ENCODE measurements at places on chromosomes 2 and 18.

GRCh38 chr2:8684878-8685696, 3.2 kb downstream of the ID2 start:
- DNase-seq: peak; percentile 50

DNA sequence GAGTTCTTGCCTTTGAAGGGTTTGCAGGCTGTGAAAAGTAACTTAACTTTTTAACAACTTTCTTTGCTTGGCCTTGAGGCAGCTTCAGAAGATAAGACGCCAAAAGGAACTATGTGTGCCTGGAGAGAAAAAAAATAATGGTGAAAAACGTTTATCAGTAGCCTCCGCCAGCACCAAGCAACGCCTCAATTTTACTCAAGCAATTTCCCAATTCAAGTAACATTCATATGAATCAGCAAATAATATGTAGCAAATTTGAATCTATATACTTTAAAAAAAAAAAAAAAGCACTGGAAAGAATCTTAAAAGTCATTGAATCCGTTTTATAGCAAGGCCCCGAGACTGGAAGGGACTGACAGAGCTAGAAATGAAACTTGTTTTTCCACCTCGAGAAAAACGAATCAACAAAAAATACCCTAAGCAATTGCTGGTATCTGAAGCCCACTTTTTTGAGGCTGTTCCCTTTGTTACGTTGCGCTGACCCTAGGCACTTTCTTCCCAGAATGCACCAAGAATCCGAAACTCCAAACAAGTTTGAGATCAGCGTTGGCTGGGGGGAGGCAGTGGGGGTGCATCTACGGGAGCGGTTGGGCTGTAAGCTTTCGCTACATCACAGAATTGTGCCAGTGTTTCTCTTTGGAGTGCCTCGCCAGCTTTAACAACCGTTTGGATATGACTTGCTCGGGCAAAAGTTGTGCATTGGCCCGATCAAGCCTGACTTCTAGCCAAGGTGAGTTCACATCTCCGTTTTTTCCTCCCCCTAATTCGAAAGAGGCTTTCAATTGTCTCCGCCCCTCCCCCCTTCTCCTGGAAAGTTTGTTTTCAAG, 2.7 kb upstream of the TGIF1 start:
- DNase-seq: no peak

GRCh38 chr2:216925636-216926366, 65.9 kb upstream of the TNP1 start:
- DNase-seq: no peak

DNA sequence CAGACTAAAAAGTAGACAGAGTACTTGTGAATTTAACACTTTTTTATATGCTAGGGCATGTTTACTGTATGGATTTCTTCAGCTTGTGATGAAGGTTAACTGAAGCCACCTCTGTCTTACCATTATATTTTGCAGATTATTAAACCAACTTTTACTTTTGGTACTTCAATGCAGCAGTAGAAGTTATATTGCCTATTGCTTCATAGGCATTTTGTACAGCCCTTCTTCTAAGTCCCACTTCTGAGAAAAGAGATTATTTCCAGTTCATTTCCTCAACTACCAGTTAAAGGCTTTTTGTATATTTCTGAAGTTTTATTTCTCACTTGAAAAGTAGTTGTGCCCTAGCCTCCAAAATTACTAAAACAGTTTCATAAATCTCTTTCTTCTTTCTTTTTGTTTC, 256.4 kb upstream of the FBXO11 start:
- no peak for DNase-seq

DNA sequence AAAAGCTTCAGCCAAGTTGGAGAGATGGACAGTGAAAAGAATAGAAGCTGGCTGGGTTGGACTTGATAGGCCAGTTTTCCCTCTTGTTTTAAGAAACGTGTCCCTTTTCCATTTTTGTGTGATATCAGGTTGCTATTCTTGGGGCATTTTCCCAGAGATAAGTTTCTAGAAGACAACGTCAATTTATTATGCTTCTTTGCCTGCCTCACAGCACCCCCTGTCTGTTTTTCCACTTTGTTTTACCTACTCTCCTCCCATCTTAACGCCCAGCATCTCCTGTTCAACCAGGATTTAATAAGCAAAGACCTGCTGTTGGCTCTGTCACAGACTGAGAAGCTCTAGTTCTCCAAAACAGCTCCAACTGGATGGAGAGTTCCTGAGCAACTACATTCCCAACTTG, 317.8 kb upstream of the ZNF521 start:
- no peak for DNase-seq

DNA sequence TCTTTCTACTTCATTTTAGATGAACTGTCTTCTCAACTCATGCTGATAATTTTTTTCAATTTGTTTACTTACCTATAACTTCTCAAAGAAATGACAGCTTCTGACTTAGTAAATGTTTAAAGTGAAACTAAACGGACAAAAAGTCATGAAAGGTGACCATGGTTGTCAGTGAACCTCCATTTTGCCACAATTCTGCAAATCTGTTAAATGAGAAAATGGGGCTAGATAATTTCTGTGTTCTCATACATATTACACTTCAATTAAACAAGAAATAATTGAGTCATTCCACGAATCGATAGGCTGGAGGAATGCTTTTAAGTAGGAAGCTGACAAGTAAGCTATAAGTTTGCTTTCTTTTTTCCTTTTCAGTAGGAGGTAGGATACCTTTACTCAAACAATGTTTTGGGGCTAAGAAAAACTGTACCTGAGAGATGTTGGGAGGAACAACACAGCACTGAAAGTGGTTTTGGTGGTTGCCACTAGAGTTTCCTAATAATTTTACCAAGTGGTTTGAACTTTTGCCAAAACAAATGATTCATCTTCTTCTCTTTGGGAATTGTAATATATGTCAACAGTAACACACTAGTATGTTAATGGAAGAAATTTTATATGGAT, 17.1 kb downstream of the DYNAP start:
- no peak for DNase-seq

- no peak for DNase-seq
Measured at GRCh38 chr2:45929674-45930395, 278.4 kb downstream of the PRKCE start.

DNA sequence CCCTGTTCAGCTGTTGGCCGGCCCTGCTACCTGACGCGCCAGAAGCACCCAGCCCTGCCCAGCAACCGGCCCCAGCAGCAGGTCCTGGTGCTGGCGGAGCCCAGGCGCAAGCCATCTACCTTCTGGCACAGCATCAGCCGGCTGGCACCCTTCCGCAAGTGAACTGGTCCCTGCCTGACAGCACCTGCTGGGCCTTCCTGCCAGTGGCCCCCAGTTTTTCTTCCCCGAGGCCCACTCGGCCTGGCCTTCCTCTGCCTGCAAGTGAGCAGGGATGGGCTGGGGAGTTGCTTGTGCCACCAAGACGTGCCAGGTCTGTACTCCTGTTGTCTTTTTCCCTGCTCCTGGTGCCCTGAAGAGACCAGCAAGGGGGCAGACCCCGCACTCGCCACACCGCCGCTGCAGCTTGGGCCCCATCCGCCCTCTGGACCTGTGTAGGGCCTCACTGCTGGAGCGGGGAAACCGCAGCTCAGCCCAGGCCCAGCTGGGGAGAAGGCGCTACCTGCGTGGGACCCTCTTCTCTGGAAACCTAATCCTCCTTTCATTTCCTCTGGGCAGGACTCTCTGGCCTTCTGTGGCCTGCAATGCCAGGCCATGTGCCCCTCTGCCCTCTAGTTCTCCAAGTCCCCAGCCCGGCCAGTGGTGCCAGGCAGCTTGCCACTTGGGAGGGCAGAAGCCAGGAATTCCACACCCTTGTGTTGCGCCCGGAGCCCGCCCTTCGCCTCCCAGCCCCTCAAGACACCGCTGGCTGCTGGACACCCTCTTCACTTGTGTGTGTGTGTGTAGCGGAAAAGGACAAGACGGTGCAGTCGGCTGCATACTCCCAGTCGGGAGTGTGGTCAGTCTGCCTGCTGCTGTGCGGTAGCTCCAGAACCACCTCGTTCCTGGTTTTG, 47.0 kb downstream of the FAM168B start:
- DNase-seq: no peak

DNA sequence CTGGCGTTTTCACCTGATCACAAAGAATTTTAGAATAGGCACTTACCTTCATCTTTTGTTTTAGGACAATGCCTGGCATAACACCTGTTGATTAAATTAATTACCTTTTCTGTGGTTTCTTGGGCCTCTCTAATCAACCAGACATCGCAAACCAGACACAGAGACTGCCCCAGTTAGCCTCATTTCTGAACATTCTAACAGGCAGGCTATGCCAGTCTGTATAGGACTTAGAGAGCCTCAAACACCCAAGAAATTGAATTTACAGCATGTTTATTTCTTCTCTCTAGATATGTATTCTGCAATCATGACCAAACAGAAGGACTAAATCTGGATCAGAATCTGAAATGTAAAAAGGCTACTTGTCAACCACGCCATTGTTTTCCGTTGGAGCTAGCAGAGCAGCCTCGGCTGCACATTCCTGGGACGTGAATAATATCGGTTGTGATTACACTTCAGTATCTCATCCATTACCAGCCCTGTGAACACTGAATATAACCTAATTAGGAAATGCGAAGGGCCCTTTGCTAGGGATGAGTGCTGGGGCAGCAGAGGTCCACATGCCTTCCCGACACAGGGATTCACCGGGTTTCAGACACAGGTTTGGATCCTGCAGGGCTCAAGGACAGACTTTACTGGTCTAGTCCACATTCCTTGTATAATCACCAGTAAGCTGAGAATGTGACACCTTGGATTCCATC, 17.5 kb upstream of the CDC42EP3 start:
- DNase-seq: peak; percentile 74

DNA sequence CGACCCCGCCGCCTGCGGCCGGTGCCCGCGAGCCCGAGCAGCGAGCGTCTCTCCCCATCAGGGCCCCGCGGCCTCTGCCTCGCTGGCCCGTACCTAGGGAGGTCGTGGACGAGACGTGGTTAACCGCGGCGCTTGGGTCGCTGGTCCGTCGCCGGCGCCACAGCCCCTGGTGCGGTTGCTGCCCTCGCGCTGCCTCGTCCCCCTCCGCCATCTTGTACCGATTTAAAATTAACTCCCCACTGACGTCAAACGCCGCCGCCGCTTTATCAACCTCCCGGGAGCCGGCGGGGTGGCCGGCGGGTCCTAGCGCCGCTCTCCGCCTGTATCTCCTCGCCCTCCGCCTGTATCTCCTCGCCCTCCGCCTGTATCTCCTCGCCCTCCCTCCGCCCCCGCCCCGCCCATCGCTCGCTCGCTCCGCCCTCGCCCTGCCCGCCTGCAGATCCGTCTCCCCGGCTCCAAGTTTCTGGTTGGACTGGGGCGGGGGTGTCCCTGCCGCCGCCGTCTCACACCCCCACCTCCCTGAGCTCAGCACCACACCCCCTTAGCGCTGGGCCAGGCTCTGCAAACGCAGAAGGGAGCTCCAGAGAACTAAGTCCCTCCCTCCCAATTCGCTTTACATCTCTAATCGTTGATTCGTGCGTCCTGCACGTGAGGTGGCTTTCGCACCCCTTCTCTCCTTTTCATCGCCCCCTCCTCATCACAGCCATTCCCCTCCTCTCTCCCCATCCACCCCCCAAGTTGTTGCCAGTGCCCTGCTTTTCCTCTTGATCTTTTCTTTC, at the start of gene ATL2:
ATL2 (minus strand) TSS at position 224 of the 779 bp plus-strand sequence; CDS start at position 211, 13 bp downstream.
- peak; percentile 95 for DNase-seq

- no peak for DNase-seq
Measured at GRCh38 chr2:64065516-64065915, 46.3 kb upstream of the VPS54 start.

GRCh38 chr2:71889759-71890684, 257.6 kb downstream of the CYP26B1 start:
- DNase-seq: no peak

DNA sequence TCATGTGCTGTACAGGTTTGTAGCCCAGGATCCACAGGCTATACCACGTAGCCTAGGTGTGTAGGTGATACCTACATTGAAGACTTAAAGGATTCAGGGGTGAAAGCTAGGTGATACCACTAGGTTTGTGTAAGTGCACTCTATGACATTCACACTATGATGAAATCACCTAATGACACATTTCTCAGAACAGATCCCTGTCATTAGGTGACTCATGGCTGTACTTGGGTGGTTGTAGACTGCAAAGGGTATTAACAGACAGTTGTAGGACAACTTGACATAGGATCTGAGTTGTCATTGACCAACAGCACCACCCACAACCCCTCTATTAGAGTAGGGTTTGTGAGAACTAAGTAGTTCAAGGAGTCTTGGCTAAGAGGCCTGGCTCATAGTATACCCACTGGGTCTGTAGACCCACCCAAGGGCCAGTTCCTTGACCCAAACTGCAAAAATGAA, 27.7 kb upstream of the SMCHD1 start:
- peak; percentile 30 for DNase-seq

DNA sequence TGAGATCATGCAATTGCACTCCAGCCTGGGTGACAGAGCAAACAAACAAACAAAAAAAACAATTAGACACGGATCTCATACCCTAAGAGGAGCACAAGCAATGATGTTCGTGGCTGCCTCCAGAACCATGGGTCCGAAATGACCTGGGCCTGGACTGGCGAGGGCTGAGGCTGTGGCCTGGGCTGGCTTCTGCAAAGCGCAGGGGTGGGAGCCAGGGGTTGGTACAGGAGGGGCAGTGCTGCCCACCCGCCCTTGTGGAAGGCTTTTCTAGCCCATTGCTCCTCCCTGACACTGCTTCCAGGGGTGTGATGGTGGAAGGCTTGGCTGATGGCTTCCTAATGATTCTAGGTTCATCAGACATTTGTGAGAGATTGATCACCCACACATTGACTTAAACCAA, 167.8 kb downstream of the FHOD3 start:
- no peak for DNase-seq

- DNase-seq: peak; percentile 16
Measured at GRCh38 chr18:65235966-65236624, 514.7 kb upstream of the CDH7 start.

Data from Caki2 (cell line).